ENCODE measurements at places on chromosomes 3 and 15. TPM values are rescaled to one million over a fixed set of nuclear protein-coding genes. Genes with fewer than 3 reads are reported as not detected.

DNA sequence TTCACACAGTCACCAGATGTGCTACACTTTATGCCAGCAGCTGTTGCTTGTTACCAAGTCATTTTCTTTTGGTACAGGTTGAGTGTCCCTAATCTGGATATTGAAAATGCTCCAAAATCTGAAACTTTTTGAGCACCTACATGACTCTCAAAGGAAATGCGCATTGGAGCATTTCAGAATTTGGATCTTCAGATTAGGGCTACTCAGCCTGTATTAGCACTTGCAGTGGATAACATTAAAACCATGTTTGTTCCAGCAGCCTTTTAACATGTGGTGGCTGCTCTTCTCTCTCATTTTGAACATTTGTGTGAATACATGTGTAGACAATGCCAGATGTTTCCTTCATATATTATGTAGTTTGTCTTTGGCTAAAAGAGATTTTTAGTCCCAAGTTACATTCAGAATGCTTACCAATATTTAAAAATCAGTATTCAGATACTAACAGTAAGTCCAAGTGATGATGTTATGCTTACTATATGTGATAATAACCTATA lies 230.9 kb upstream of the UBE2E1 start:
- peaks cover 23% of the 10 kb centered on the region for H3K4me1 ChIP-seq
- no peaks in the 10 kb centered on the region for H3K27me3 ChIP-seq
- no peak overlapping the region for H3K27ac ChIP-seq
- no peak overlapping the region for H3K4me3 ChIP-seq
- DNase-seq = no peak

- H3K27ac ChIP-seq = 0 out of 2 replicates have a peak overlapping the region, but pooled peaks have one; percentile 36
- peaks cover 41% of the 10 kb centered on the region for H3K4me1 ChIP-seq
- H3K27me3 ChIP-seq = peaks cover 4% of the 10 kb centered on the region
- peaks cover 13% of the 10 kb centered on the region for H3K36me3 ChIP-seq
- DNase-seq = no peak
These were observed 722 bp upstream of the ZXDC start for GRCh38 chr3:126476166-126477060.

GRCh38 chr3:53618524-53618906 lies 124.1 kb downstream of the CACNA1D start:
- no peaks in the 10 kb centered on the region for H3K4me1 ChIP-seq
- H3K36me3 ChIP-seq = no peaks in the 10 kb centered on the region
- H3K27ac ChIP-seq = no peak overlapping the region
- H3K27me3 ChIP-seq = peaks cover 13% of the 10 kb centered on the region

Gene LIPH
- total RNA-seq = 0.87 TPM

DNA sequence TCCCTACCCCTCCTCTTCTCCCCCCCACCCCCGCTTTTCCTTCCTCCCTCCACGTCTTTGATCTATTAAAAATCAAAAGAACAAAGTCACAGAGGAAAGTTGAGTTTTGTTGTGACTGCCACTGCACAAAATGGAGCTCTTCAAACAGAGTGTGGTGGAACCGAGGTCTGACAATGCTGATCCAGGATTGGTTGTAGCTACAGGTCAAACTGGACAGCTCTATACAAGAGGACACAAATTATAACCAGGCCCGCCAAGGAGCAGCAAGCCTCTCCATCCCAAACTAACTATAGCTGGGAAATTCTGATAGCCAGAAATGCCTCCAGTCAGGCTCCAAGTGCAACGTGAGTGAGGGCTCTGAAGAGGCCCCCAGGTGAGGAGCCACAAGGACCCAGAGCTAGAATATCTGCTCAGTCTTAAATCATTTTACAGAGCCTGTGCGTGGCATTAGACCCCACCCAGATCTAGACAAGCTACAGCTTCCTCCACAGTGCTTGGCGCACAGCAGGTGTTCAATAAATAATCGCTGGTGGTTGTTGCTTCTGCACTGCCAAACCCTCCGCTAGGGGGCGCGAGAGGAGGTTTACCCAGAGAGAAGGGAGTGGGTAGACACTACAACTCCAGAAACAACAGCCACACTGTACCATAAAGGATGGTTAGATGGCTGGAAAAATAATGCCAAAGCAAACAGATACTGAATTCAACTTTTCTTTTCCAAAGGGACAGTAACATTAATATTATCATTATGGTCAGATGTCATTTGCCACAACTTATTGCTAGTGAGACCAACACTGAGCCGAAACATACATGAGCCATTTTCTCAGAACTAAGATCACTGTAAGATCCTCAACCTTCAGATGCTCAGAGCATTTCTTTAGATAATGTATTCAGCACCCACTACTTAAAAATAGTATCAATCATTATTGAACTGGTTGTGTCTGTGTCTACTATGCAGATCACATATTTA lies 44.6 kb downstream of the ZIC4 start:
- no peaks in the 10 kb centered on the region for H3K4me1 ChIP-seq
- no peak for DNase-seq
- peaks cover 9% of the 10 kb centered on the region for H3K36me3 ChIP-seq
- H3K27ac ChIP-seq = no peak overlapping the region
- peaks cover 60% of the 10 kb centered on the region for H3K27me3 ChIP-seq
- H3K4me3 ChIP-seq = no peak overlapping the region

- no peak overlapping the region for H3K4me3 ChIP-seq
- H3K27me3 ChIP-seq = peaks cover 5% of the 10 kb centered on the region
- peaks cover 31% of the 10 kb centered on the region for H3K4me1 ChIP-seq
These were observed 10.1 kb downstream of the FAM131A start for GRCh38 chr3:184347321-184348056.

- H3K4me3 ChIP-seq = no peak overlapping the region
- DNase-seq = no peak
- no peaks in the 10 kb centered on the region for H3K36me3 ChIP-seq
- H3K27ac ChIP-seq = no peak overlapping the region
- peaks cover 24% of the 10 kb centered on the region for H3K27me3 ChIP-seq
These were observed 41.5 kb downstream of the SAXO2 start for GRCh38 chr15:82303956-82304777.

GRCh38 chr3:136350132-136350531 lies 100.0 kb downstream of the PCCB start:
- H3K36me3 ChIP-seq = peaks cover 15% of the 10 kb centered on the region
- H3K4me3 ChIP-seq = peak overlapping the region; percentile 68
- DNase-seq = peak; percentile 92

Gene FBLN2
- total RNA-seq = 83.9 TPM

GRCh38 chr15:23773093-23773492 lies 86.0 kb upstream of the NDN start:
- DNase-seq = no peak
- H3K4me3 ChIP-seq = no peak overlapping the region
- H3K27ac ChIP-seq = no peak overlapping the region
- H3K4me1 ChIP-seq = no peaks in the 10 kb centered on the region
